ENCODE measurements at places on chromosomes 7 and 10.

- no peak for DNase-seq
Observed at GRCh38 chr10:88952647-88953111, at the start of gene ACTA2. Gene ACTA2 (minus strand): TSS chr10:88952773. CDS start chr10:88948930, 3,843 bp downstream.

GRCh38 chr10:49330127-49330665 is 31.2 kb downstream of the C10orf71 start:
- DNase-seq: no peak

GRCh38 chr10:79238158-79238520 is 109.1 kb upstream of the PPIF start:
- DNase-seq: no peak

DNA sequence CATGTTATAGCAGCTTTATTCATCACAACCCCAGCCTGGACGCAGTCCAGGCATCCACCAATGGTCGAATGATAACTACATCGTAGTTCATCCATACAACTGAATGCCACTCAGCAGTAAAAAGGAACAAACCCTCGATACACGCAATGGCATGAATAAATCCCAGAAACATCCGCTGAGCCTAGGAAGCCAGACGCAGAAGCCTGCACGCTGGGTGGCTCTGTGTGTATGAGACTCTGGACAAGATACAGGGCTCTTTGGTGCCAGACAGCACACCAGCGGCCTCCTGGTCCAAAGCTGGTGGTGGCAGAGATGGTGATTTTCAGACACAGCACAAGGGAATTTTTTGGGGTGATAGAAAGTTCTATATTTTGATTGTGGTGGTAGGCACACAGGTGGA is 10.0 kb upstream of the CRYGN start:
- peak; percentile 8 for DNase-seq

- no peak for DNase-seq
Observed at GRCh38 chr10:78764436-78764835, 304.3 kb upstream of the ZMIZ1 start.

- DNase-seq: no peak
Observed at GRCh38 chr10:24603333-24603732, 120.4 kb downstream of the ARHGAP21 start.

DNA sequence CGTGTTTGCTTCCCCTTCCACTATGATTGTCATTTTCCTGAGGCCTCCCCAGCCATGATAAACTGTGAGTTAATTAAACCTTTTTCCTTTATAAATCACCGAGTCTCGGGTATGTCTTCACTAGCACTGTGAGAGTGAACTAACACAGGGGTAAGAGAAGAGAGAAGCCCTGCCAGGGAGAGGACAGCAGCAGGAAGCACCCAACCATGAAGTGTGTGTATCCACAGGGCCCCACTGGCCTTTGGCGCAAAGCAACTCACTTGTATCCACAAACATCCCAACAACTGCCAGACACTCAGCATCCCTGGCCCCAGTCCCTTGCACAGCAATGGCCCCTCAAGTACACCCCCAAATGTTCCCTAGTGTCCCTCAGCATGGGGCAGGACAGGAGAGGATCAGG is 115.1 kb downstream of the MAD1L1 start:
- DNase-seq: no peak

DNA sequence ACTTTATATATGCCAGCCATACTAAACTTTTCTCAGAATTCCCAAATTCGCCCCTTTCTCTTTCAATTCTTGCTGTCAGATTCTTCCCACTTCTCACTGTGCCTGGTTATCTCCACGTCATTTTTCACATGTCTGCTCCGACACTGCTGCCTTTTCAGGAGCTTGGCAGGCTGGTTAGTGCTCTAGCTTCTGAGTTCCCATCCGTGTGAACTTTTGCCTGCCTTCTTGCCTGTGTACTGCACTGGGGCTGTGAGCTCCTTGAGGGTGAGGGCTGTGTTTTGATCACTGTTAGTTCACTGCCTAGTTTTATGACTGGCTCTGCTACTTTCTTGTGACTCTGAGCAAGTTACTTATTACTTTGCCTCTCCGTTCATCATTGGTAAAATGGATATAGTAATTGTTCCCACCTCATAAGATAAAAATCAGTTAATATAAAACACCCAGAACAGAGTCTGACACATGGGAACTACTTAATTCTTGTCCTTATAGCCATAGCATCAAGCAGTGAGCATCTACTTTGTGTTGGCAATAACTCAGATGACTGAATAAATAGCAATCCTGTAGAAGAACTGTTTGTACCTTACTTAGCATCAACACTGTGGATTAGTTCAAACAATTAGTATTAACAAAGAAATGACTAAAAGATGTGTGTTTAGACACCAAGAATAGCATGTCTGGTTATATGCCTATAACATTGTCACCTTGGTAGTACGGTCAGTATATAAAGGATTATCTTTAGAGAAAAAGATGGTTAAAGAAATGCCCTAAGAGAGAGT is 5.5 kb downstream of the GSTO1 start:
- no peak for DNase-seq

DNA sequence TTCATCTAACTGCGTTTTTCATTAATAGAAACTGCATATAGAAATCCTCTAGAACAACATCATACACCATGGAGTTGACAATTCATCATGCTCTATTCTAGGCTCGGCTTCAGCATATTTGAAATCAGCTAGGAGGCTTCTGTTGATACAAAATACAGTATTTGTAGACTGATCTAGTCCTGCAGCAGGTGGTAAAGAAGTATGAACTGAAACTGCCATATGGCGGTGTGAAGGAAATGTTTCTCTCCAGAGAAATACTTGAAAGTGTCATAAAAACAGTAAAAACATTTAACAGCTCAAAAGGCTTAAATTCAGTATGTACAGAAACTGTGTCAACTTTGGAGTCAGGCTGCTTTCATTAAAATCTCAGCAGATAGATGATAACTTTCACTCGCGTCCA is 32.0 kb upstream of the MYO3A start:
- no peak for DNase-seq

DNA sequence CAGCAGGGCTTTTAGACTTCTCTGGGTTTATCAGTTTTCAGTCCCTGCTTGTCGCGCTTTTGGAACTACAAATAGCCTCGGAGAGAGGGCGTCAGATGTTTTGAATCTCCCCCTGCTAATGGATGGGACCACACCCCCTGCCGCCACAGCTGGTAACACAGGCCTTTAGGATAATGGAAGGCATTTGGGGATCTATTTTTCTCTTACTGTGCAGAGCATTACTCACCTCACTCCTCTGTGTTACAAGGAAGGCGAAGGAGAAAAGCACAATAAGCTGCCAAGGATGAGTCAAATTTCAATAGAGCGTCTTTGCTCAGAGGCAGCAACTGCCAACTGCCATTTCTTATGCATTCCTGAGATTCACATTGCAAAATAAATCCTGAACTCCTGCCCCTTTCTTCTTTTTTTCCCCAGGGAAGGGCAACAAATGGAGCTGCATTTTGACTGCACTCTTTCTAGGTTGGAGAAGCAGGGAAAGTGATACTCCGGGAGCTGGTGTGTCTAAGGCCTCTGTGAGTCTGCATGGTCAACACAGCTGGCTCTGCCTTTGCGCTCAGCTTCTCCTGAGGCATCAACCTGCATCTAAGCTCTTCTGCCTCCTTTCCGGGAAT is 31.5 kb upstream of the SMNDC1 start:
- DNase-seq: no peak

DNA sequence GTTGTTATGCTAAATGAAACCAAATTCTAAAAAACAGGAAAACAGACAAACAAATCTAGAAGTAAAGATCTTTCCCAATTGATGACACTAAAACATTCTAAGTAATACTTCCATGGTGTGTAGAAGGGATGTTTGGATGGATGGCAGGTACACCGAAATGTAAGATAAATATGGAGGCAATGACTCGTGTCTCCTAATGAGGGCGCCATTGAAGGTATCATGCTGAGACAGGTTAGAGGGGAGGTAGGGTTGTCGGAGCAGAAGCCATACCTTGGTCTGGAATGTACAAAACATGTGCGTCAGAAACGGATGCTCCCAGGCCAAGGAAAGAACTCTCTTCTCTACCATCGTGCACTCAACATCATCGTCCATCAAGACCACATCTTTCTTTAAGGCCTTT is 101.4 kb downstream of the PRKCQ start:
- DNase-seq: no peak

DNA sequence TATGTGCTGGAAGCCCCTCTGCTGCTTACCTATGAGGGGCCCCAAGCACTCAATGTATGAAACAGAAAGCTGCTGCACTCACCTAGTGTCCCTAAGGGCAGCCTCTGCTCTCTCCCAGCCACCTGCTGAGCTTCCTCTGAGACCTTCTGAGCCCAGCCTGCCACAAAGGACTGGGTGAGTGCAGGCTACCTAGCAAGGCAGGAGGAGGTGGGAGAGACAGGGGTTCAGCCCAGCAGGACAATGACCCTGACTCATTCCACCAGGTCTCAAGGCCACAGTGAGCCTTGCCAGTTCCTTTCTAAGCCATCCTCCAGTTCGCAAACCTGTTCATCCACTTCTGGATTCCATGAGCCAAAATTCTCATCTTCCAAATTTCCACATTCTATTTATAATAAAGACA is 16.3 kb downstream of the VOPP1 start:
- no peak for DNase-seq

DNA sequence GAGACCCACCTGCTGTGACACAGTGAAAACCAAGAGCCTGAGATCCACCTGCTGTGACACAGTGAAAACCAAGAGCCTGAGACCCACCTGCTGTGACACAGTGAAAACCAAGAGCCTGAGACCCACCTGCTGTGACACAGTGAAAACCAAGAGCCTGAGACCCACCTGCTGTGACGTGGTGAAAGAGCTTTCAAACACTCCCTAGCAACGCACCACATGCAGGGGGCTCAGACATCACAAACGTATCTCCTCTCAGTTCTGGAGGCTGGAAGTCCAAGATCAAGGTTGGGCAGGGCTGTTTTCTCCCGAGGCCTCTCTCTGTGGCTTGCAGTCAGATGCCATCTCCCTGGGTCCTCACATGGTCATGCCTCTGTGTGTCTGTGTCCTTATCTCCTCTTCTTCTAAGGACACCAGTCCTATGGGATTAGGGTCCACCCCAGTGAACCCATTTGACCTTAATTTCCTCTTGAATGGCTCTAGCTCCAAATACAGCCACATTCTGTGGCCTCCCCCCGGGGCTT is 43.8 kb downstream of the INSIG1 start:
- DNase-seq: no peak

DNA sequence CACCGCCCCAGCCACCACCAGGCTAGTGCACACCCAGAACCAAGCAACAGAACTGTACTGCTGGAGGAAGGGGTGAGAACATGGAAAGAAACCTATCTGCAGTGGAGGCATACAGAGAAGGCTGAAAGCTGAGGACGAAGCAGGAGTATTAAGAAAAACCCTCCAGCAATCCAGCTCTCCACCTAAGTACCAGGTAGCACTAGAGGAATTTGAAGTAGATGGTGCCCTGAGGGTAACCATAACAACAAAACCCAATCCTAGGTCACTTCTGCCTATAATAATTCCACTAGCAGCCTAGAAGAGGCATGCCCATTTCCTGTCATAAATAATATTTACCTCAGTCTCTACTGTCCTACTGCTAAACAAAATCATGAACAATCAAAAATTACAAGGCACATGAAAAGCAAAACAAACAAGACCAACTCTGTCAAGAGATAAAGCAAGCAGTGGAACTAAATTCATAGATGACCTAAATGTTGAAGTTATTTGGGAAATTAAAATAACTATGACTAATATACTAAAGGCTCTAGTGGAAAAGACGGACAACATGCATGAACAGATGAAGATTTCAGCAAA is 51.1 kb downstream of the HYCC1 start:
- no peak for DNase-seq

DNA sequence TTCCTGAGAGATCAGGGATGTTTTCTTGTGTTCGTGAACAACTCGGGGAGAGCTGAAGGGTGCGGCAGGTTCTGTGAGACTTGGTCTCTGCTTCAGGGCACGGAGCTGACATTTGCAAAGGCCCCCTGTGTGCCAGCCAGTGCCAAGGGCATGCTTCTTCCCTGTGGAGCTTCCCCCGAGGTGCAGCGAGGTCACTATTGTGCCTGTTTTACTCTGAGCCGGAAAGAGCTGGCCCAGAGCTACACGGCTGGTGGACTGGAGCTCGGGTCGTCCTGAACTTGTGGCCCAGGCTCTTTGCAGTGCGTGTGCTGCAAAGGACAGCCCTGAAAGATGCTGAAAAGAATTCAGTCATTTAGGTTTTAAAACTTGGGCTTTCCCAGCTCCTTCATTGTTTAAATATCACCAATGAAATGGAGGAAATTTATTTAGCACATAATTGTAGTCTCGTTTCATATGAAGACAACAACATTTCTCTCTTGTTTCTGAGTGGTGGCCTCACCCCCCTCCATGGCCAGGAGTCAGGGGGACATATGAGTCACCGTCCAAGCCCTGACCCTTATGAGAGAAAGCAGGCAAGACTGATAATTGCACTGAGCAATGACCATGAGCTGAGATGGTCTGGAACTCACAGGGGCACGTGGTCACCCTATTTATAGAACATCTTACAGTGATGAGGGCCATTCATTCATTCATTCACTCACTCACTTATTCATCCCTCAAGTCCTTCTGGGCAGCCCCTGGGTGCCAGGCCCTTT is 102.6 kb downstream of the PTPRE start:
- no peak for DNase-seq

GRCh38 chr7:121186746-121187145 is 142.1 kb upstream of the WNT16 start:
- DNase-seq: no peak

- DNase-seq: no peak
Observed at GRCh38 chr7:69067397-69067796, 530.9 kb upstream of the AUTS2 start.

- no peak for DNase-seq
Observed at GRCh38 chr10:125462845-125463244, 220.1 kb downstream of the TEX36 start.

DNA sequence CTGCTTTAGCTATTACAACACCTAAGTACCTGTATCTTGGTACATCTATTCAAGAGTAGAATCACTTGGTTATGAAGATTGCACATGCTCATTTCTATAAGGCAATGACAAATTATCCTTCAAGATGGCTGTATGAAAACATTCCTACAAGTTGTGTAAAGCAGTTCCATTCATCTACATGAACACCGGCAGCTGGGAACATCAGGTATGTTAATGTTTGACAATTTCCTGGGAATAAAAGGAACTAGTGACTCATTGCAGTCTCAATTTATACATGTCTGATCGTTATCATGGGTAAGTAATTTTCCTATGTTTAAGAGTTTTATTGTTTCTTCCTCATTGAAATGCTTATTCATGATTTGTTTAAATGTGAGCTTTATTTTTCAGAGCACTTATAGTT is 203.2 kb upstream of the SEMA3E start:
- DNase-seq: no peak

GRCh38 chr10:131448883-131449282 is 137.4 kb upstream of the TCERG1L start:
- DNase-seq: no peak

DNA sequence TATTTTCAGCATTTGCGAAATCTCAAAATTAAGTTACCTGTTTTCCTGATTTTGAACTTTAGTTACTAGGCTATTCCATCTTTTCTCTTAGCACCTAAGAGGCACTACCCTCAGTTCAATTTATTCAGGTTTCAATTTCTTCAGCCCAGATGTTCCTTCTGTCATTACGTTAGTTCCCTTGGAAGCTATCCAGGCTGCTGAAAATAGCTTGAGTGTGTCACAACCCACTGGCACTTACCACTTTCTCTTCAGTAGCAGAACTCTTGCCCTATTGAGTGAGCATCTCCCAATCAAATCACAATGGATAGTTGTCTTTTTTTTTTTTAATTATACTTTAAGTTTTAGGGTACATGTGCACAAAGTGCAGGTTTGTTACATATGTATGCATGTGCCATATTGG is 332.7 kb upstream of the LRGUK start:
- no peak for DNase-seq

Data from activated T-cell treated with anti-CD3 and anti-CD28 coated beads, Interleukin-2, amount 50 U/mL, for 24 hours (primary cell).